HuH-7 (cell line): ENCODE measurements at places on chromosomes 2 and 18.

DNA sequence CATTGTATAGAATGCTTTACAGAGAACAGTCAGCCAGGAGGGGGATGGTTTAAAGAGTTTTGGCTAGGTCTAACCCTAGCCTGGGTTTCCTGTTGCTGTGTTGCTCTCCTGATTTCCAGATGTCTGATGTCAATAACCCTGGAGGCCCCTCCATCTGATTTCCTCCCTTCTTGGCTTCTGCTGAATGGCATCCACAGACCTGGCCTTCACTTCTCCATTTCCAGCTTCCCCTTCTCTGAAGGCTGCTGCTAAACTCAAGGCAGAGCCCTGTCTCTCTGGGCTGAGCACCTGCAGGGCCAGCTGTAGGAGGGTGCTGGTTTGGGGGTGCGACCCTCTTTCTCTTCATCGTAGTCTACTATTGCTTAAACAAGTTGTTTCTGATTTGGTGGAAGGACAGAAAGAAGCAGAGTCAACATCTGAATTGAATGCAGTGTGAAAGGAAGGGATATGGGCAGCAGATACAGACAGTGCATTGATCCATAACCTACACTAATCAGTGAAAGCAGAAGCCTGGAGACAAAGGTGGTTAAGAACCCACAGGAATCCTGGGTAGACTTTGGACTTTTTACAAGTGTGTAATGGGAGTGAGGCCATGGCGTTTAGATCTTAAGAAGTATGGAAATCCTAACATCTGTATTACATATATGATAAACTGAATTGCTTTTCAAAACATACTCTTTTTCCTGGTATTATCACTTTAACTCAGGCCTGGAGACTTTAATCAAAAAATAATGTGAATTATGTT lies 153.6 kb downstream of the HRH4 start:
- no peak for DNase-seq

- no peak for DNase-seq
These were observed 74.7 kb downstream of the SERPINB8 start for GRCh38 chr18:64044616-64045015.

DNA sequence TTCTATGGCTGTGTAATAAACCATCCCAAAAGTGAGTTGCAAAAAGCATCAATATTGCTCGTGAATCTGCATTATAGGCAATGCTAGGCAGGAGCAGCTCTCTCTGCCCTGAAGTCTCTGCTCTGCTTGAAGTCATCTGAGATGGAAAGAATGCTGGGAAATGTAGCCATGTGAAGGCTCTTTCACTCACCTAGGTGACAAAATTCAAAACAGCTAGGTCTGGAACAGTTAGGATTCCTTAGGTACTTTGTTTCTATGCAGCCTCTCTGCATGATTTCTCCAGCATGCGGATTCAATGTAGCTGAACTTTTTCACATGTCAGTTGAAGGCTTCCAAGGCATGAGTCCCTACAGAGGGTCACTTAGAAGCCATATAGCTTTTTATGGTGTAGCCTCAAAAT lies 1383.7 kb downstream of the LRP1B start:
- DNase-seq = no peak

DNA sequence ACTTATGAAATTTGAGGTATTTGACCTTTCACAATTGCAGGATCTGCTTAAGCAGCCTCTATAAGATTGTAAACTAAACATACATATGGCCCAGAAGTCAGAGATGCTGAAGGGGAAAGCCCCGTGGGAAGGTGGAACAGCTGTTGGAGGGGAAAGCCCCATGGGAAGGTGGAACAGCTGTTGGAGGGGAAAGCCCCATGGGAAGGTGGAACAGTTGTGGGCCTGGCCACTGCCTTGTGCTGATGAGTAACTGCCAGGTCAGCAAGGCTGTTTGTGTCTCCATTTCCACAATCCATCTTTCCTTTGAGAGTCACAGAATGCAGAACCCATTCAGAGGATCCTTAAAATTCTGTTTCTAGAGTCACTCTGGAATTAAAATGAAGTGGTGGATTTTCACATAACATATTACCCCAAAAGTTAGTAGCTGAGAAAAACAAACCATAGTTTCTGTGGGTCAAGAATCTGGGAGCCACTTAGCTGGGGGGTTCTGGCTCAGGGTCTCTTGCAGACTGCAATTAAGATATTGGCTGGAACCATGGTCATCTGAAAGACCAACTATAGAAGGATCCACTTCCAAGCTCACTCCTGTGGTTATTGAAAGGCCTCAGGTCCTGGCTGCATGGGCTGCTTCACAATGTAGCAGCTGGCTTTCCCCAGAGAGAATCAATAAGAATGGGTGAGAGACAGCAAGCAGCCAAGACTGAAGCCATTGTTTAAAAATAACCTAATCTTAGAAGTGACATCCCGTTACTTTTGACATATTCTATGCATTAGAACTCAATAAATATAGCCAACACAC lies 86.6 kb upstream of the CAVIN2 start:
- no peak for DNase-seq

GRCh38 chr2:240832921-240833494 lies 13.0 kb upstream of the KIF1A start:
- no peak for DNase-seq

- no peak for DNase-seq
These were observed 97.4 kb upstream of the NABP1 start for GRCh38 chr2:191580581-191580980.

- DNase-seq = no peak
These were observed 292.8 kb downstream of the SOX11 start for GRCh38 chr2:5984946-5985345.

GRCh38 chr2:218755567-218756404 lies 26.2 kb upstream of the CYP27A1 start:
- DNase-seq = peak; percentile 61

DNA sequence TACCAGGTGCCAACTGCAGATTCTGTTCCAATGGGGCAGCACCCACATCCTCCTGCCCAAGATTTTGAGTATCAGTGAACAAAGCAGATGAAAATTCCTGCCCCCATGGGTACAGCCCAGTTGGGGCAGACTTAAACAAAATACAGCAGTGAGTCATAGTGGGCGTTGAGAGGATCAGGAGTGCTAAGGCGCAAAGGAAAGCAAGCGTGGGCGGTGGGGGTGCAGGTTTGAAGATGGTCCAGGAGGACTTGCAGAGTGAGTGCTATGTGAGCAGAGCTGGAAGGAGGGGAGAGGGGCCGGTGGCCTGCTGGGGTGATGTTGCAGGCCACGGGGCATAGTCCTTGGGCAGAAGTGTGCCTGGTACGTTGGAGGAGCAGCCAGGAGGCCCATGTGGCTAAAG lies 24.7 kb downstream of the STEAP3 start:
- DNase-seq = no peak

DNA sequence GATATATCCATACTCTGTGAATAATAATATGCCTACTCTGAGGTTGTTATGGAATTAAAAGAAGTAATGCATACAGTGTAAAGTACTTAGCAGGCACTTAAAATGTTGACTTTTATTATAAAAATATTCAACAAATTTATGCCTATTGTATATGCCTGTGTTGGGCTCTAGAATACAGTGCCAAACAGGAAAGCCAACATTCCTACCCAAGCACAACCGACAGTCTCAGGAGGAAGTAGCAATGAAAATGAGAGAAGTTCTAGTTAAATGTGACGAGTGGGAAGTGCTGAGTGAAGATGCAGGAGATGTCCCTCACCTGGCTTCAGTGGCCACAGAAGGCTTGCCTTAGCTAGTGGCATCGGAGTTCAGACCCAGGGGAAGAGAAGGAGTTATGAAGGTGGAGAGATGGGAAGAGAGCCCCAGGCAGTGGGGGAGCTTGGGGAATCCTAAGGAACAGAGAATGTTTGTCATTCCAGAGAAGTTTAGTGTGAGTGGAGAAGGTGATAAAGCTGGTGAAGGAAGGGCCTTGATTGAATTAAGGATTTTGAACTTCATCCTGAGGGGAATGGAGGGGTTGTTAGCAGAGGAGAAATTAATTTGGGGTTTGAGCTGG lies 105.4 kb upstream of the CNGA3 start:
- no peak for DNase-seq

DNA sequence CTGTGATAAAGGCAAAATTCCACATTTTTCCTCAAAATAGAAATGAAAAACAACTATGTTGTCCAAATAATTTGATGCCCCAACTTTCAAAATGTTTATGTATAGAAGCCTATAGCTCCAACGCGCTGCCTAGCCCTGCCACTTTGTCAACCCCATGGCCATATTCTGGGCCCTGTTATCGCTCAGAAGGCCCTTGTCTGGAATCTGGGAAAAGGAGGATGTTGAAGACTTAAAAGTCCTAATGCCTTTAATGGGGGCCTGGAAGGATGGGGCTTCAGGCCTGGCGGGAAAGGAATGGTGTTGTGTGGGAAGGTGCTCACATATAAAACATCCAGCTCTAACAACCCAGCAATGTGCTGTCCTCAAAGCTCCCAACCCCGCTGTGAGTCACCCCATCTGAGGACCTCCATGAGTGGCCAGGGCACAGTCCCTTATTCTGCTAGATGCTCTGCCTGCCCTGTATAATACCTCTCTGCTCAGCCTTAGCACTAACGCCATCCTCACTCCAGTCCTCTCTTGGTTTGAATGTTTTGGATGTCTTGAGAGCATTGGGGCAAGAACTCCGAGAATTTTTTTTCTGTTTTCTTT lies 86.0 kb downstream of the ACSL3 start:
- no peak for DNase-seq

- peak; percentile 70 for DNase-seq
These were observed 40.8 kb upstream of the AKAIN1 start for GRCh38 chr18:5237723-5238370.

GRCh38 chr2:161118722-161119121 lies 41.5 kb upstream of the TANK start:
- no peak for DNase-seq
